C1 segment of cervical spinal cord (tissue), 14 donors: ENCODE measurements at places on chromosomes 2 and 18.

DNA sequence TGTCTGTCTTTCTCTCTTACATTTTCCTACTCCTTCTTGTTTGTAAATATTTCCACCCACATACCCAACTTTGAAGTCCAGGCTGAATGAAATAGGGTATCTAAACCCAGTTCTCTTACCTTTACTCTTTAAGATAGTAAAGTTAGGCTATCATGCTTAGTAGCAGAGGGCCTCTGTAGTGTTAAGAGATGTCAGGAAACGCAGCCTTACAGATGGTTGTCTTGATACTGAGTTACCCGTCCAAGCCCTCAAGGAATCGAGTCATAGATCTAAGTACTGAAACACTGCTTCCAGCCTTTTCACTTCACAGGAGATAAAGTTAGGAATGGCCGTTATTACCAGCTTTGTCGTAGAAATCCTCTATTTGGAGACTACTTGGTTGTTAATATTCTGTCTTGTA lies 24.3 kb downstream of the MRPS9 start:
- DNase-seq = no peak

DNA sequence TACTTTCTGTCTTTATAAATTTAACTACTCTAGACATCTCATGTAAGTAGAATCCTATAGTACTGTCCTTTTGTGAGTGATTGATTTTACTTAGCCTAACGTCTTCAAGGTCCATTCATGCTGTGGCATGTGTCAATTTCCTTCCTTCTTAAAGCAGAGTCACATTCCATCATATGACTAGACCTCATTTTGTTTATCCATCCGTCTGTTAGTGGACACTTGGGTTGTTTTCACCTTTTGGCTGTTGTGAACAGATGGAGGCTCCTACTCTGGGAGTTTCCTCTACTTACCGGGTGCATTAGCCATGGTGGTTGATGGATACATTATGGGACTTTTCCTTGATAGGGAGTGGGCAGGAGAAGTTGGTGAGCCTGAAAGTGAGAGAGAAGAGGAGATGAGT lies 6.4 kb upstream of the PDIA6 start:
- DNase-seq = no peak

DNA sequence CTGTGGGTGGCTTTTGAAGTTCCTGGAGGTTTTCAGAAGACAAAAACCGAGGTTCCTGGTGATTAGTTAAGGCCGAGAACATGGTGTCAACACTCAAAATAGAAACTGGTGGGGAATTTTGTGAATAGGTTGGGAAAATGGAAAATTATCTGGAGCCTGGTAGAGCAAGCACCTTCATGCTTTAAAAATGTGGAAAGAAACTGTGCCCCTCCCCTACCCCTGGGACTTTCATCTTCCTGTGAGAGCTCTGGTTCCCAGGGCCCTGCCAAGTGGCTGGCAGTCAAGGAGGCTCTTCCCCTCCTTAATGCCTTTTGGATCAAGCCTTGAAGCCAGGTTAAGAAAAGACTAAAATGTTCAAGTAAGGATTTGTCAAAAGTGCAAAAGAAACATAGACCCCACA lies 1.9 kb upstream of the CRACDL start:
- DNase-seq = no peak

- no peak for DNase-seq
Measured at GRCh38 chr2:188388831-188389230, 97.2 kb downstream of the GULP1 start.

- no peak for DNase-seq
Measured at GRCh38 chr2:109128616-109129355, at the start of gene SH3RF3. SH3RF3 (plus strand) TSS chr2:109129205.

- no peak for DNase-seq
Measured at GRCh38 chr2:233091595-233092375, 31.6 kb downstream of the INPP5D start.

GRCh38 chr2:2320486-2321199 lies 10.4 kb downstream of the MYT1L start:
- DNase-seq = no peak

- no peak for DNase-seq
Measured at GRCh38 chr2:217075268-217076057, 215.6 kb upstream of the TNP1 start.

GRCh38 chr2:227766373-227766883 lies 20.7 kb downstream of the SCYGR8 start:
- DNase-seq = peak; percentile 64

DNA sequence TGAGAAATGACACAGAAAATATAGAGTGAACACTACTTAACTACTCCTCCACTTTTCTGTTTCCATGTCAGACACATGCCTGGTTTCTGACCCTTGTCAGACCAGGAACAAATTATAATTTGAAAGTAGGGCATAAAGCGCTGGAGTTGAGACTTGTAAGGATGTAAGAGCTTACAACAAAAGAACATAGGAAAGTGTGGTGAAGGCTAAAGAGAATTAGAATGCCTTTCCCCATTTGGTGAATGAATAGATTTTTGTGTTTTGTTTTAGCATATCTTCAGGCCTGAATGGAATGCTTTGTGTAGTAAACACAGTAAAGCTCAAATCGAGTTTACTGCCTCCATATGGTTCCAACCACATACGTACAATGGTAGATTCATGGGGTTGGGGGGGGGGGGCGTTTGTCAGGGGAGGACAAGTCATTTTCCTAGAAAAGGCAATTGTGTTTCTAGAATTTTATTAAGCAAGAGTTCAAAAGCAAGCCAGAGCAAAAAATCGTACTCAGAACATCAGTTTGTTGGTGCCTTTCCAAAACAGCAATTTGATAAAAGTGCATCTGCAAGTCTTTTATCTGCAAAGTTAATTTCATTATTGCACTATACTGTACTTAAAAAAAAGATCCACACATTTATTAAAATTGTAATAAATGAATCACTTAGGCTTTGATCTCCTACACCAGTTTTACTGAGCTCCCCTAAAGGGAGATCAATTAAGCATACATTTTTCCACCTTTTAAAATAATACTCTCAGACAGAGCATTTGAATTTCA lies 30.9 kb downstream of the NRXN1 start:
- no peak for DNase-seq

GRCh38 chr2:105114551-105114950 lies 76.7 kb downstream of the MRPS9 start:
- DNase-seq = no peak

GRCh38 chr2:241836292-241836691 lies 22.4 kb downstream of the PDCD1 start:
- no peak for DNase-seq
